ENCODE measurements at places on chromosomes 3 and 15.

- no peak for DNase-seq
Observed at GRCh38 chr3:32839714-32840085, 21.9 kb downstream of the TRIM71 start.

DNA sequence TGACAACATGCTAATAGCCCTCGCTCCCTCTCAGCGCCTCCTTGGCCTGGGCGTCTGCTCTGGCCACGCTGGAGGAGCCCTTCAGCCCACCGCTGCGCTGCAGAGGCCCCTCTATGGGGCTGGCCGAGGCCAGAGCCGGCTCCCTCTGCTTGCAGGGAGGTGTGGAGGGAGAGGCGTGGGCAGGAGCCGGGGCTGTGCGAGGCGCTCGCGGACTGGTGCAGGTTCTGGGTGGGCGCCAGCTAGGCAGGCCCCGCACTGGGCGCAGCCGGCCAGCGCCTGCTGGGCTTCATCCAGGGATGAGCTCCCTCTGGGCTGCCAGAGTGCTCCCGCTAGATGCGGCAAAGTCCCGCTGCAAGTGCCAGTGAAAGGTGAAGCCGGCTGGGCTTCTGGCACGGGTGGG is 21.0 kb upstream of the DNAJC13 start:
- DNase-seq, result no peak

- DNase-seq, result no peak
Observed at GRCh38 chr3:20417388-20418108, 231.5 kb upstream of the SGO1 start.

- DNase-seq, result no peak
Observed at GRCh38 chr3:159163656-159164055, 361.8 kb downstream of the MFSD1 start.

DNA sequence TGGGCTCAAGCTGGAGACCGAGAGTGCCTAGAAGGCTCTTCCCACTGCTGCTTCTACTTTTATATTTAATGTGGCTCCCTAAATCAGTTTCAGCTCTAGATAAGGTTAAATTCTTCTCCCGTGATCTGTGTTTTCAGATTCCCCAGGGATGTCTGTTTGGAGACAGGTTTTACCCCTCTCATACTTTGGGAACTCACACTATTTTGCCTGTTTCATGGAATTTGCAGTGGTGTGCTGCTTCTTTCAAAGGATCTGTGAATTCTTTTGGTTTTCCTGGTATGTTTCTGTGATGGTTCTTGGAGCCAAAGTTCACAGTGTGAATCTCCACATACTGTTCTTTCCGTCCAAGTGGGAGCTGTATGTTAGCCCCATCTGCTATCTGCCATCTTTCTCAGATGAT is 238.3 kb upstream of the SLITRK3 start:
- DNase-seq, result no peak

- DNase-seq, result no peak
Observed at GRCh38 chr3:38154625-38155255, 10.6 kb upstream of the OXSR1 start.

- DNase-seq, result no peak
Observed at GRCh38 chr3:62727536-62727935, 147.7 kb downstream of the CADPS start.

DNA sequence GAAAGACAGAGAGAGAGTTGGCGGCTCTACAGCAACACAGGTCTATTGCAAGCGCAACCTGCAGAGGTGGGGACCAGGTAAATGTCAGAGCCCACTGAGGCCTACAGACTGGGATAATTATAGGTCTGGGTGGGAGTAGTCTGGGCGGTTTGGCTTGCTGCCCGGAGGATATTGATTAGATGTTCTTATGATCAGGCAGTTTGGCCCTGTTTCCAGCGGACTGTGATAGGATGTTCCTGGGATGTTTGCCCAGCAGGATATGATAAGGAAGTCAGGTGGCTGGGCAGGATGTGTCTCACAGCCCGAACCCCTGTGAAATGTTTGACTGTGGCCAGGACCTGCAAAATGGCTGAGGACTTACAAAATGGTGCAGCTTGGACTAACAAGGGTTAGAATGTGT is 364.9 kb downstream of the NAALADL2 start:
- DNase-seq, result no peak

DNA sequence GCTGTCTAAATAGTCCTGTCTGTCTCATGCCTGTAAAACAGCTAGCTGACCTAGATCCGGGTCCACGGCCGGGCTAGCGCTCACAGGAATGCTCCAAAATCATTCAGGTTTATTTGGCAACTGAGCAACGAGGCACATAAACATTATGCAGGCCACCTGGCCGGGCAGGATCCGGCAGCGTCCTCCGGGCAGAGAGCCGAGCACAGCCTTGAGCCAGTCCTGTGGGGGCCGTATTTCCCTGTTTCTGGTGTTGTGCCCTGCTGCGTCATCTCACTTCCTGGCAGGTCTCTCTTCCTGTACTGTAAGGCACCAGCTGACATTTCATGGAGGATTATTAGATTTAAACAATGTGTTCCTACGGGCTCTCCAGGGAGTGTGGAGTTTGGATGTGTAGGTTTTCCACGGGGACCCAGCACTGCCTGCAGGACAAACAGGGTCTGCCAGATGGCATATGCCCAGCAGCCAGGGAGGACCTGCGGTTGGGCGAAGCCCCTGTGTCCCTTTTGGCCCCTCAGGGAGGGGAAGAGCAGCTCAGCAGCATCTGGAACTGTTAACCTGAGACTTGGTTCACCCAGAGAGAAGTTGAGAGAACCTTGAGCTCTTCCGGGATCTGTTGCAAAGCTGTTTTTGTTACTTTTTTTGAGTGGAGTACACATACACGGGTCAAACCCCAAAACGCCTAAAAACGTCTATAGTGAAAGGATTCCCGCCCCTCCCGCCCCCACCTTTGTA is 16.6 kb upstream of the LRRK1 start:
- peak; percentile 84 for DNase-seq

GRCh38 chr15:101169495-101170071 is 82.3 kb downstream of the CHSY1 start:
- no peak for DNase-seq

GRCh38 chr3:43764056-43764455 is 73.3 kb downstream of the ABHD5 start:
- no peak for DNase-seq

GRCh38 chr3:153209596-153209995 is 47.6 kb downstream of the RAP2B start:
- peak; percentile 62 for DNase-seq

- DNase-seq, result peak; percentile 28
Observed at GRCh38 chr3:142844339-142844977, 44.4 kb downstream of the PCOLCE2 start.

DNA sequence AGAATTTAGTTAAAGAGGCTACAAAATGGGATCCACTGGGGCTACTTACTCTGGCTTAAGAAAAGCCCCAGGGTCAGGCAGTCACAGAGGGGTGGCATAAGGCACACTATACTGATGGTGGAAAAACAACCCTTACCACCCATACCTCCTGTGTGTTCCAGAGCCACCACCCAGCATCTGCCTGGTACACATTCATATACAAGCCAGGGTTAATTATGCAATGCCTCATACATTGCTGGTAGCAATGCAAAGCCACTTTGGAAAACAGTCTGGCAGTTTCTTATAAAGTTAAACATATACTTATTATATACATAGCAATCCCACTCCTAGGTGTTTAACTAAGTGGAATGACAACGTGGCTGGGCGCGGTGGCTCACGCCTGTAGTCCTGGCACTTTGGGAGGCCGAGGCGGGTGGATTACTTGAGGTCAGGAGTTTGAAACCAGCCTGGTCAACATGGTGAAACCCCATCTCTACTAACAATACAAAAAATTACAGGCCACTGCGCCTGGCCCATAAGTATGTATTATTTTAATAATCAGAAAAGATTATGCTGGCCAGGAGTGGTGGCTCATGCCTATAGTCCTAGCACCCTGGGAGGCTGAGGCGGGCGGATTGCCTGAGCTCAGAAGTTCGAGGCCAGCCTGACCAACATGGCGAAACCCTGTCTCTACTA is 15.2 kb upstream of the NCKIPSD start:
- DNase-seq, result no peak

- no peak for DNase-seq
Observed at GRCh38 chr15:73317651-73318462, 50.9 kb downstream of the HCN4 start.

DNA sequence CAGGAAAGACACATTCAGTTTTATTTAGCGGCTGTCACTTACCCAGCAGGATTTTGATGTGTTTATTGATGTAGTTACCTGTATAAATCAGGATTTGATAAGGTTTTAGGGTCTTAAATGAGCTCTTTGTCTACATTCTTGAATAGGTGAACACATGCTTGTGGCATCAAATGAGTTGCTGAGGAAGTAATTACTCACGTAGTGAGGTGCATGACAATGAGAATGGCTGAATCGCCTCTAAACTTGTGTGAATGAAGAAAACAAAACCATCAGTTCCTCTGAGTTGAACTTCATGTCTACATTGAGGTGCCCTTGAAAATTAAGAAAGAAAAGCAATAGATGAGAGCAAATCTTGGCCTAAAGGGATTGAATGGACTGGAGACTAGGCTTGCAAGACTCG is 245.6 kb upstream of the SATB1 start:
- no peak for DNase-seq

DNA sequence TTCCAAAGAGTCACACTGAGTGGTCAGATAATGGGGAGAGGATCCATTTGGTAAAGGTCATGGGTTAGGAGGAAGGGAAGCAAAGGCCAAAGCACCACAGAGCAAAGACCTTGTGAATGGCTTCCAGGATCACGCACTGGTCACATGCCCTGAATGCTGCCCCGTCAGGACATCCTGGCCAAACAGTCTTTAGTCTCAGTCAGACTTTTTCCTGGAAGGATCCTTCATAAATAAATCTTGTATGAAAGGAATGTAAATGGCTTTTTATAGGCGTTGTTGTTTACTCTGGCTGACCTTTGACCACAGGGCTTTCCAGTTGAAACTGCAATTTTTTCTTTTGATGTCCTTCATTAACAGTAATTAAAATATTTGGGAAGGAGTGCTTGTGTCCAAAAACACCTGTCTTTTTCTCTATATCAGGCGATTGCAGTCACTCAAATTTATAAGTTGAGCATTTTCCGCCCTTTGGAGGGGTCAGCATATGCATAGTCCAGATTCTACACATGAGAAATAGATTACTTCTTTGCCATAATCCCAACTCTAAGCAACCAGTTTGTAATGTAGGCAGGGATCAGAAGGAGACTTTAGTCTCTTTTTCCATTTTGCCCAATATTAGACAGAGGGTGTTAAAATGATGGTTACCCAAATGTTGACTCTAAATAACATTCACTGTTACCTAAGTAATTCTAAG is 48.4 kb downstream of the CHAC1 start:
- no peak for DNase-seq

- DNase-seq, result no peak
Observed at GRCh38 chr3:96324087-96324486, 490.3 kb upstream of the EPHA6 start.

- peak; percentile 28 for DNase-seq
Observed at GRCh38 chr3:50100956-50101845, 12.5 kb downstream of the RBM5 start.

DNA sequence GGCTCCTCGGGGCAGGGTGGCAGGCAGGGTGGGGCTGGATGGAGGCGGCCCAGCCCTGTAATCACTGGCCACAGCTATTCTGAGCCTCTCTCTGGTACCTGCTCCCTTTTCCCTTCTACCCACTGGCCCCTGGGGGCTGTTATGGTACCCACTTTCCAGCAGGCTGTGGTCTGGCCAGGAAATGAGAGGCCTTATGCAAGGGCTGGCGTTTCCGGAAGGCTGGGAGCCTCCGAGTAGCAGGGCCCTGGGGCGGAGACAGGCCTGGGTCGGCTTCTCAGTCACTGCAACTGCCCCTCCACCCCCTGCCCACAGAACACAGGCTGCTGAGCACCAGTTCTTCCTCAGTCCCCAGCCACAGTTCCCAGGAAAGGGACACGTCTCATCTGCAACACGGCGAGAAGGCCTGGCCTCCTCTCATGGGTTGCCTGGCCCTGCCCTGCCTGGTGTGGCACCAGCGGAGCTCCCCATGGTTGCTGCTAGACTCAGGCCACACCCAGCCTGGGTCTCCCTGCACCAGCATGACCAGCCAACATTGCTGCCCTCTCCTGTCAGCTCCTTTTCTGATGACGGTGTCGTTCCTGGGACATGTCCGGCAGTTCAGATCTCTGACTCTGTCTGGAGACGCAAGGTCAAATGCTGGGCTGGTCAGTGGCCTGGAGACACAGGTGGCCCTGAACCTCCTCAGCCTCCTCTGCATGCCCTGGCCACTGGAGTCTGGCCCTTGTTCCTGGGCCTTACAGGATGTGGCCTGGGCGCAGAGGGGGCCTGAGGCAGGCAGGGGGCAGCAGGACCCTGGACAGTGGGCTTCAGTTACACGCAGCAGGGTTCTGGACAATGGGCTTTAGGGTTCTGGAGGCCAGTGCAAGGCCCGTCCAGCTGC is 6.5 kb downstream of the CHST13 start:
- no peak for DNase-seq

DNA sequence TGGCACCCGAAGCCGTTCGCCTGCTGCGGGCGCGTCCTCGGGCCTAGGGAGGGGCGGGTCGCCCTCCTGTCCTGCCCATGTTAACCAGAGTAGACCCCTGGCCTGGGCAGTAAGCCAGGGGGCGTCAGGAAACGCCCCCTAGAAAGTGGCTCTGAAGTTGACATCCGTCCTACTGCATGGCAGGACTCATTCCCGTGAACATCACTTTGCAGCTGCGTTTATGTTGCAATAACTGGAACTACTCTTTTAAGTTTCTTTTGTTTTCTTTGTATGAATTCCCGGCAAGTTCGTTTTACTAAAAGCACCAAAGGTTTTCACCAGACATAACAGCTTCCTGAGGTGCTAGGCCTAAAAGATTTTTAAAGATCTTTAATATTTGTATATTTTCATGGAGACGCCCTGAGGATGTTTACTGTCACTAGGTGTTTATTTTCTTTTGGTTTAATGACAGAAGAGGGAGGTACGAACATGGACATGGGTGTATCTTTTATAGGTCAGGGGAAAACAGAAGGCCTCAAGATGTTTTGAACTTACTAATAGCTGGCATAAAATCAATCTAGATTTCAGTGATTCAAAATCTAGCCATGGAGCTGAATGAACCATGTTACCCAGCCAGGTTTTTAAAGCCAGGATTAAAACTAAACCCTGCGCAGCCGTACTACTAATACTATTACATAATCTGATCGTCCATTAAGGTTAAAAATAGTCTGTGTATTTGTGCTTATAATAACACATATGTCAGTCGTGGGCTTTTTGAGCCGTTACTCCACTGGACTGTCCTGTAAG is 1.0 kb downstream of the C15orf61 start:
- DNase-seq, result peak; percentile 39

DNA sequence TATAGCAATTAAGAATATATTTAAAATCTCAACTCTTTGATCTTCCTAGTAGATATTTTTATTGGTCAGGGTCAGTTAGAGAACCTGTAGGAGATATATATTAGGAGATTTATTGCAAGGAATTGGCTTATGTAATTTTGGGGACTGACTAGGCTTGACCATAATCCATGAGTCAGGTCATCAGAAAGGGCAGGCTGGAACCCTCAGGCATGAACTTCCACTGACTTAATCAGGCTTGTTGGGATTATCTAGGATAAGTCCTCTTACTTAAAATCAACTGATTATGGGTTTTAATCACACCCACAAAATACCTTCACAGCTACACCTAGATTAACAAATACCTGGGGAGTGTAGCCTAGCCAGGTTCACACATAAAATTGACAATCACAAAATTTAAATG is 156.1 kb downstream of the MYRIP start:
- no peak for DNase-seq

GRCh38 chr15:47283246-47283645 is 434.1 kb upstream of the SEMA6D start:
- DNase-seq, result no peak

All from AG08396 (cell line).